ENCODE measurements at places on chromosomes 1 and 21. TPM values are rescaled to one million over a fixed set of nuclear protein-coding genes. Genes with fewer than 3 reads are reported as not detected.

The RNF115 gene
- 9.5 TPM for total RNA-seq

The GNPAT gene
- 42.8 TPM for total RNA-seq

The LCE2B gene
- total RNA-seq, result not detected

The MTF1 gene
- total RNA-seq, result 21.2 TPM

The IVL gene
- total RNA-seq, result not detected

The ZNF644 gene
- total RNA-seq, result 55.9 TPM

The SFN gene
- 245 TPM for total RNA-seq

The LBR gene
- total RNA-seq, result 97.4 TPM

The PCSK9 gene
- total RNA-seq, result 39.6 TPM

The KMO gene
- not detected for total RNA-seq

The KIAA1614 gene
- 0.25 TPM for total RNA-seq

The NEGR1 gene
- 0.05 TPM for total RNA-seq

The PGLYRP4 gene
- total RNA-seq, result not detected

The TXNDC12 gene
- 82.8 TPM for total RNA-seq

The MTFR1L gene
- 35.8 TPM for total RNA-seq

The HOOK1 gene
- 30.9 TPM for total RNA-seq

Data from HCT116 (cell line).